Lung (tissue), 17 donors: ENCODE measurements at places on chromosomes 16 and 17. TPM values are rescaled to one million over a fixed set of nuclear protein-coding genes. Genes with fewer than 3 reads are reported as not detected.
A peak's percentile ranks its signal among the peaks of the same experiment; 100 is the strongest.

Gene HID1
- total RNA-seq = 34.8 TPM

Gene ODAD4
- 12.5 TPM for total RNA-seq

Gene RBFOX1
- 0.55 TPM for total RNA-seq

Gene QPRT
- total RNA-seq = 23.1 TPM

Gene KRT12
- not detected for total RNA-seq

Gene CHST5
- total RNA-seq = not detected

Gene NPTX1
- total RNA-seq = 7.5 TPM

Gene SLC25A11
- 34.8 TPM for total RNA-seq

Gene SLC38A8
- not detected for total RNA-seq

Gene ZDHHC1
- total RNA-seq = 31.8 TPM

Gene PIP4K2B
- 42.1 TPM for total RNA-seq

Gene TRIM37
- 24.2 TPM for total RNA-seq

DNA sequence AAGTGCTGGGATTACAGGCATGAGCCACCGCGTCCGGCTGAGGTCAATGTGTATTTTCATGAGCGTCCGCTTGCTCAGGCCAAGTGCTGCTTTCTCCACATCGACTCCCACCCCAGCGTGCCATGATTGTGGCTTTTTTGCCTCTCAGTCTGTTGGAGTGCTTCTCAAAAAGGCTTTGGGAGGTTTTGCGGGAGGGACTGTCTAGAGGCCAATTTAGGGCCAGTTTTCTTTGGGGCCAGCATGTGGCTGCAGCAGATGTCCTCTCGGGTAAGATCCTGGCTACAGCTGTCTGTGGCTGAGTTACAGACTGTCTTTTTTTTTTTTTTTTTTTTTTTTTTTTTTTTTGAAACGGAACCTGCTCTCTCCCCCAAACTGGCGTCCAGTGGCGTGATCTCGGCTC lies 6.5 kb downstream of the C16orf90 start:
- no peak for DNase-seq

GRCh38 chr17:65020284-65020683 lies 36.3 kb downstream of the GNA13 start:
- DNase-seq = no peak

DNA sequence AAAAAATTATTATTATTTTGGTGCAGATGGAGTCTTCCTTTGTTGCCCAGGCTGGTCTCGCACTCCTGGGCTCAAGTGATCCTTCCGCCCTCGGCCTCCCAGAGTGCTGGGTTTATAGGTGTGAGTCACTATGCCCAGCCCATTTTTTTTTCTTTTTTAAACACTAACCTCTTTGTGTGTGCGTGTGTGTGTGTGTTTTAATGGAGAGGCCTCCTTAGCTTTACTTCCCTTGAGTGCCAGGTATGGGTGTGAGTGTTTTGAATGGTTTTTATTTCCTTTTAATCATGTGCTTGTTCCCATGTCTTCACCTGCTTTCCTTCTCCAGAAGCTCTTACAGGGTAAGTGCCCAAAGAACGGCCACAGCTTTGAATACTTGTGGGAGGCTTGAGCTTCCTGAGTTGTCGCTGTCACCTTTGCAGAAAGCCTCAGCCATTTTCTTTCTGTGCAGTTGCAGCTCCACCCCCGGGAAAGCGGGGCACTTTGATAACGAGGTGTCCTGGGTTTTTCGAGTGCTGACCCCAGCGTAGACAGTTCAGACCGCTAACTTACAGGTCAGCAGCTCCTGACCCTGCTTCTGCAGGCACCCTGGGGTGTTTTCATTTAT lies 22.6 kb downstream of the AKAP1 start:
- peak; percentile 60 for DNase-seq

- DNase-seq = no peak
These were observed 878 bp downstream of the DLG4 start for GRCh38 chr17:7218758-7219157.

GRCh38 chr16:81451753-81452680 lies 7.4 kb downstream of the CMIP start:
- DNase-seq = no peak

DNA sequence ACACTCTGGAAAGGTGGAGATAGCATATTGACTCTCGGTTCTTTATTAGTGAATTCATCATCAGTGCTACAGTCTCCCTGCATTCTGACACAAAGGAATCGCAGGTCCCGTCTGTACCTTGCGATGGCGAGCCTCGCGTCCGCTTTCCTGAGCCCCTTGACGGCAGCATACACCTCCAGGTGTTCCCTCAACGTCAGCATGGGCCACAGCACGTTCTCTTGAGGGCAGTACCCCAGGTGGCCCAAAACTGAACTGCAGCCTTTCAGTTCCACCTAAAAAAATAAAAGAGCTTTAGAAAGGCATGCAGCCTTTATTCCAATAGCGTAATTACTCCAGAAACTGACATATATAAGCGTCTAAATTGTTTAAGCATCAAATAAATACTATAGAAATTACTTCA lies 24.2 kb upstream of the ABCA9 start:
- peak; percentile 17 for DNase-seq

- no peak for DNase-seq
These were observed 5.9 kb downstream of the CHMP1A start for GRCh38 chr16:89651584-89651983.

GRCh38 chr16:15996432-15997109 lies 47.2 kb downstream of the ABCC1 start:
- peak; percentile 64 for DNase-seq

GRCh38 chr17:7173687-7174602 lies 5.2 kb downstream of the ASGR1 start:
- DNase-seq = peak; percentile 59

GRCh38 chr16:6576606-6577005 lies 756.0 kb upstream of the RBFOX1 start:
- no peak for DNase-seq

DNA sequence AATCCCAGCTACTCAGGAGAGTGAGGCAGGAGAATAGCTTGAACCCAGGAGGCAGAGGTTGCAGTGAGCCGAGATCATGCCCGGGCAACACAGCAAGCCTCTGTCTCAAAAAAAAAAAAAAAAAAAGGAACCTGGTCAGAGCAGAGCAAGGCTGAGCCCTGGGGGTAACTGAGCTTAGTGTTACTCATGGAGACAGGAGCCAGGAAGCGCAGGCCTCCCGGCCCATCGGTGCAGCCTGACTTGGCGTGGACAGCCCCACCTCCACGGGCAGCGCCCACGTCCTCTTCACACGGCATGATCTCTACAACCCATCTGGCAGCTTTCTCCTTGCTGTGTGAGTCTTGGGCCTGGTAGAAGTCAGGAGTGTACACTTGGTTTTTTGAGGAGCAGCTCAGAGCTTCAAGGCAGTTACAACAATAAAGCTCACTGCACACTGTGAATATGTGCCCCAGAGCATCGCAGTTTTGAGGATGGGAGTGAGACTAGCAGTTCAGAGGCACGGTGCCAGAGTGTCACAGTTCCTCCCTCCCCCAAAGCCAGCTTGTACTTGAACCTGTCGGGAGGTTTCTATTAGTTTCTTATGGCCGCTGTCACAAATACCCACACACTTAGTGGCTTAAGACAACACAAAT lies 129.9 kb downstream of the RAP1GAP2 start:
- no peak for DNase-seq

- no peak for DNase-seq
These were observed 5.5 kb downstream of the PRSS21 start for GRCh38 chr16:2822496-2822895.

DNA sequence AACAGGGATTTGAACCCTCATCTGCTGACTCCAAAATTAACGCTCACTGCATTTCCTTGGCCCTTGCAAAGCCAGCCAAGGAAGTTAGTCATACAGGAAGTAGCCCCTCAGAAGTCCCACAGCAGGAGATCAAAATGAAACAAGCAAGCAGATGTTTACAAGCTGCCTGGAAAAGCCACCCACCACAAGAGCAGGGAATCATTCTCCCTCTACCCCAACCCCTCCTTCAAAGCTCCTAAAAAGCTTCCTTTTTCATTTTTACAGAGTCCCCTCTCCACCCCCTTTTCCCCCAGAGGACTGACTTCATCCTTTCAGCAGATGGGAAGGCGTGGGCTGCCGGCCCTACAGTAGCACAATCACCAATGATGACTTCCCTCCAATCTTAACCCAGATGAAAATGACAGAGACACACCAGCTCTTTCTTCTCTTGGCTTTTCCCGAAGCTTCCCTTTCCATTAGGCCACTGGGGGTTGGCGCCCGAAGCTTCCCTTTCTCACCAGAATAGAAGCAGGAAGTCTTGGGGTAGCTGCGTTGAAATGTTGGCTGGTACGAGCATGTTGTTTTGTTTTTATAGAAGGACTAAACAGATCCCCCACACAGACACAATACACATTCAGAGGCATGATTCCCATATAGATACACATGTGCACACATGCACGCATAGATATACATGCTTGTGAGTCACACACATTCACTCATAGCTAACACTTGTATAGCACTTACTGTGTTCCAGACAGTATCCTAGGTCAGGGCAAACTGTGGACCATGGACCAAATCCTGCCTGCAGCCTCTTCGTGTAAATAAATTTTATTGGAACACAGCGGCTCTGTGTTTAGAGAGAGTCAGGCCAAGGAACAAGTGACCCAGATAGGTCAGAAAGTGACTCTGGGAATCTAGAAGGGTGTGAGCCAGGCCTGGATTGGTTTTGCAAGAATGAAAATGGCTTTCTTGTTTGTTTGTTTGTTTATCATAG lies 17.4 kb downstream of the ITPRIPL2 start:
- peak; percentile 94 for DNase-seq

DNA sequence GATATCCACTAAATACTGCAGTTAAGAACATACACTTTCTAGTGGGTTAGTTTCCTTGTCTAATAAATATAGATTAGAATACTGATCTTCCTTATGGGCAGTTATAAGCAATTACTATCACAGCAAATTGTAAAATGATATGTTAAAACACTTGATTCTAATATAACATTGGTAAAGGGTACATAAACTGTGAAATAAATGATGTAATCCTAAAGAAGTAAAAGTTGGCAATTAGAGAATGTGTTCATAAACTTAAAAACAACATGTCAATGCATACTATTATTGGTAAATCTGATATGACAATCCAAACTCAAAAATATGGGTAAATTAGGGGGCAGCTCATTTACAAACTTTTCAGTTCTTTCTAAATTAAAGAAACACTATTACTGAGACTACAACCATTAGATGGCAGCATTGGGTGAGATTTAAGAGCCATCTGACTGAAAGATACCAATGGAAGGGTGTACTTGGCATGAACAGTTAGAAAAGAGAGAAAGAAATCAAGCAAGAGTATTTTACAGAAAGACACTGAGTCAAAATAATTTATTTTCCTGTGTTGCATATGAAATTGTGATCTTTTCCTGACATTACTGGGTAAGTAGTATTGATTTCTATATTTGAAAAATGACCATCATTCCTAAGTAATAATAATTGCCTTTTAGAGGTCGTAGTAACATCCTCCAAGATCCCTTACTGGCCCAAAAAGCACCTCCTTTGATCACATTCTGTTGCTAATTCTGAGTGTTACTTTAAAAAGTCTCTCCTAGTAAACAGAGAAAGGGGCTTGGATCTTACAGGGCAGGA lies 119.6 kb downstream of the SPAG9 start:
- DNase-seq = peak; percentile 88

GRCh38 chr17:56424005-56424404 lies 169.5 kb upstream of the NOG start:
- no peak for DNase-seq

DNA sequence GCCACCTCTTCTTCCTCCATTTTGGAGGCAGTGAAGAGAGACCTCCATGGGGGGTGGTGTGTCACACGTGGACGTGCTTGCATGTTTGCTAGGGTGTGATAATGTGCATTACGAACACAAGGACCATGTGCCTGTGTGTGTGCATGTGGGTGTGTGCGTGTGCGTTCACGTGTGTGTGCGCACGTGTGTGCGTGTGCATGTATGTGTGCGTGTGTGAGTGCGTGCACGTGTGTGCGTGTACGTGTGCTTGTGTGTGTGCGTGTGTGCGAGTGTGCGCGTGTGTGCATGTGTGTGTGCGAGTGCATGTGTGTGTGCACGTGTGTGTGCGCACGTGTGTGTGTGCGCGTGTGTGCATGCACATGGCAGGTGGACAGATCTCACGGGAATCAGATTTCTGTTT lies 29.5 kb downstream of the RNF213 start:
- DNase-seq = no peak

- DNase-seq = no peak
These were observed 11.7 kb downstream of the COX11 start for GRCh38 chr17:54956791-54957190.

DNA sequence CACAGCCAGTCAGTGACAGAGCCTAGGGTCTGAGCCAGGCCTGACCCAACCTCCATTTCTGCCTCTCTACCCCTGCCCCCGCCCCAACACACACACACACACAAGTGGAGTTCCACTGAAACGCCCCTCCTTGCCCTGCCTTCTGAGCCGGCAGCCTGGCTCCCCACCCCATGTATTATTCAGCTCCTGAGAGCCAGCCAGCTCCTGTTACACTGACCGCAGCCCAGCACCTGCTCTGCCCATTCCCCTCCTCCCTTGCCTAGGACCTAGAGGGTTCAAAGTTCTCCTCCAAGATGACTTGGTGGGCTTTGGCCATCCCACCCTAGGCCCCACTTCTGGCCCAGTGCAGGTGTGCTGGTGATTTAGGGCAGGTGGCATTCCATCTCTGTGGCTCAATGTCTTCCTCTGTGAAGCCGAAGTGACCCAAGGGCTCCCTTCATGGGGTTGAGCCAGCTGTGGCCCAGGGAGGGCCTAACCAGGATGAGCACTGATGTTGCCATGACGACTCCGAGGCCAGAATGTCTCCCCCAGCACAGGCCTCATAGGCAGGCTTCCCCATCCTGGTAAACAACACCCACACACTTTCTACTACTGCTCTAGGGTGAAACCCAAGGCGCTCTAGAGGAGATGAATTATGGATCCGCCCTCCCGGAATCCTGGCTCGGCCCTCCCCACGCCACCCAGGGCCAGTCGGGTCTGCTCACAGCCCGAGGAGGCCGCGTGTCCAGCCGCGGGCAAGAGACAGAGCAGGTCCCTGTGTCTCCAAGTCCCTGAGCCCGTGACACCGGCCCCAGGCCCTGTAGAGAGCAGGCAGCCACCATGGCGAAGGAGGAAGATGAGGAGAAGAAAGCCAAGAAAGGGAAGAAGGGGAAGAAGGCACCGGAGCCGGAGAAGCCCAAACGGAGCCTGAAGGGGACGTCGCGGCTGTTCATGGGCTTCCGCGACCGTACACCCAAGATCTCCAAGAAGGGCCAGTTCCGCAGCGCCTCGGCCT lies 9.7 kb downstream of the MYO15A start:
- DNase-seq = no peak

- no peak for DNase-seq
These were observed 505.4 kb downstream of the TMEM114 start for GRCh38 chr16:8084882-8085281.

- DNase-seq = peak; percentile 47
These were observed 827 bp downstream of the CDK10 start for GRCh38 chr16:89687092-89687940.

DNA sequence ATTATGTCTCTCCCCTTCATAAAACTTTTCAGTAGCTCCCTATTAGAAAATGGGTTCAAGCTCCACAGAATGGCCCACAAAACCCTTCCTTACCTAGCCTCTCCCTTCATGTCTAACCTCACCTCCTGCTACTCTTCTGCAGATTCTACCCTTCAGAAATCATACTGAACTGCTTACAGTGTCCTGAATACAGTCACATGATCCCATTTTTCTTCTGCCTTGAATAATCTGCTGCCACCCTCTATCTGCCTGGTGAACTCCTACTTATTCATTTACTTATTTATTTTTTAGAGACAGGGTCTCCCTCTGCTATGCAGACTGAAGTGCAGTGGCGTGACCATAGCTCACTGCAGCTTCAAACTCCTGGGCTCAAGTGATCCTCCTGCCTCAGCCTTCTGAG lies 15.0 kb downstream of the LASP1NB start:
- no peak for DNase-seq
